ENCODE measurements at places on chromosomes 1 and 21.

GRCh38 chr1:35287807-35288640 lies 19.5 kb downstream of the ZMYM4 start:
- no peak for DNase-seq

DNA sequence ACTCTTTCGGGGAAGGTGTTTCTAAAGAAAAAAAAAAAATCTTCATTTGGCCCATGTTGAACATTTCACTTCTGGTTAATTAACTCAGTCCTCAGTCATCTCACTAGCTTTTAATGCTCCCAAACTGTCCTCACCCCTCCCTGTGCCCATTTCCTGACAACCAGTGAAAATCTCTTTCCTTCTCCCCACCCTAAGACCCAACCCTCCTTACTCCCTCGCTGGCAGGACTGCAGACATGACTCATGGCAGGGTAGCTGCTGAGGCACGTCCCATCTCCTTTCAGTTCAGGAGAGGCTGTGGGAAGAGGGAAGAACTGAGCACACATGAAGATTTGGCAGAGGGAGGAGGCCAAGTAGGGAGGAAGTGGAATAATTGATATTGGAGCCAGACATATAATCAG lies 12.6 kb downstream of the PKP1 start:
- no peak for DNase-seq

- no peak for DNase-seq
These were observed 20.9 kb downstream of the TMED5 start for GRCh38 chr1:93159337-93159736.

GRCh38 chr1:25797939-25798338 lies 2.1 kb upstream of the SELENON start:
- no peak for DNase-seq

- DNase-seq: no peak
These were observed 1770.6 kb downstream of the PLA2G4A start for GRCh38 chr1:188599313-188599712.

DNA sequence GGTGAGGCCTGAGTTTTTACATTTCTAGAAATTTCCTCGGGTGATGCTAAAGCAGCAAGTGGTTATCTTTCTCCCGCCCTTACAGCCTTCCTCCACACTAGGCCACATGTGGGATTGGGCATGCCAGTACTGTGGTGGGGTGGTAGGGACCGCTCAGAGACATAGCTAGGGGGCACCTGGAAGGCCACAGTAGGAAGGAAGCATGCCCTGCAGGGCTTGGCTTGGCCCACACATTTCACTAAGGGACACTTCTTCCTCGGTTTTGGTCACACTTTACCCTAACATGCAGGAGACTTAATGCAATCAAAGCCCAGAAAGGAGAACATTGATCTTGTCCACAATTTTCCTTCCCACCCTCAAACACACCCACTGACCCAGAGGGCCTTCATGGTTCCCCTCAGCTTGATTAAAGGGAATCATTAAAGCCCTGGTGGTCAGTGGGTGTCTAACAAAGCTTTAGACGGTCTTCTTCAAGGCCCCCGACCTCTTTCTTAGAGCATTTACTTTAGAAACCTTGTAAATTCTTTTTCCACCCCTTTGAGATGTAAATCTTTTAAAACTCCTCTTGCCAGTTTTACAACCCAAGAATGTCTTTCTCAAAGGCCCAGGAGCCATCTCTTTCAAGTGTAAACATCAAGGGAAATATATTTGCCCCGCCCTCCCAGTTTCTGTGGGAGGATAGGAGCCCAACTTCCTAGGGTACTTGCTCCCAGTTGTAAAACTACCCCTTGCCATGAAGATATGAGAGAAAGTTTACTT lies 246.4 kb upstream of the PTBP2 start:
- DNase-seq: no peak

DNA sequence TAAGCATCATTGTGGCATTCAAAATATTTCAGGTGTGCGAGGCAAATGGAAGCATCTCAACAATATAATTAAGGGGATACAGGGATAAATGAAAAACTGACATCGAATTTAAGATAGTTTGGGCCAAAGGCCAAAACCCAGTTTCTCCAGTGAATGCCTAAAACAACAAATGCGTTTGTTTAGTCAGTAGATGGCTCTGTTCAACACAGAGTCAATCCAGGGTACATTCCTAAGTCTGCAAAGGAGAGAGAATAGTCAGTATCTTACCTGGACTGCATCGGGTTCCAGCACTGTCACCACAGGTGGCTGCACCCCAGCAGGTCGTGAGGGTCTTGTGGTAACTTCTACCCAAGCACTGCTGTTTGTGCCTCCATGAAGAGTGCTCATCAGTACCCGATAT lies 321.1 kb downstream of the KCTD3 start:
- no peak for DNase-seq

- no peak for DNase-seq
These were observed 5.6 kb upstream of the CORT start for GRCh38 chr1:10444248-10444647.

- DNase-seq: no peak
These were observed 20.1 kb upstream of the COQ8A start for GRCh38 chr1:226919995-226920394.

DNA sequence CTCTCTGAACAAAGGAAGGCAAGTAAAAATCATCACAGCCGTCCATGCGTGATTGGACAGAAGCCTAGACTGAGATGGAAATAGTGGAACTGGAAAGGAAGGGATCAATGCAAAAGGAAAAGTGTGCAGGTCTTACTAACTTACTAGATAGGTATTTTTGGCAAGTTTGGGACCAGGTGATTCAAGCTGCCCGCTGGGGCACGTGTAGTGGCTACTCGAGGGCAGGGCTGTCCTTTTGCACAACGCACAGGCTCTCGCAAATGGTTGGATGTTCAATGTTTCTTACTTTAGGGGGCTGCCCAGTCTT lies 566 bp upstream of the ALG6 start:
- DNase-seq: no peak

DNA sequence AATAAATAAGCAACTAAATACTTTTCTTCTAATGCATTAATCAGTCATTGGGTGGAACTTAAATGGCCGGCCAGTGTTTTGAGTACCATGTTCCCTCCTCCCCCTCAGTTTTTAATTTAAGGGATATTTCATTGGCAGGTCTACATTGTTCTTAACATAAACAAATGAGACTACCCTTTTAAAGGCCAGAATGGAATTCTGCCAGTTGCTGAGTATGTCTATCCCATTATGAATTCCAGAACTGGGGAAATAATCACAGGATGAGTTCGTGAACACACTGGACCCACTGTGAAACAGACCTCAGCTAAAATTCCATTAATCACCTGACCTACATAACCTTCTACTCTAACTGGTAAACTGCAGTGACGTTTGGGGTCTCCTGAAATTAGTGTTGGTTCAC lies 305.5 kb upstream of the PKN2 start:
- DNase-seq: no peak

DNA sequence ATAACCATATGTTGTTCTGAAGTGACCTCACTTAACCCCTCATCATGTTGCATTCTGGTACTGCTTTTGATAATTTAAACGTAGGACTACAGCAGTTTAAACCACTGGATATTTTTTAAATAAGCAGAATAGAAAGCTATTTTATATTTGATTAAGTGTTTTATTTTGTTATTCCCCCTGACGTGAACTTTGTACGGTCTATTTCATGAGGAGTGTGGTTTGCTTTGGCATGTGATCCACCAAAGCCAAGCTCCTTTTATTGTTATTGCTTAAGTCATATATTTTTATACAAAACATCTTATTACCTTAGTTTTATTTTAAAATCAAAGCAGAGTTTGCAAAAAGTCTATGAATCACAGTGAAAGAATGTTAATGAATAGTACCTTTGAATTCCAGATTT lies 101.4 kb upstream of the L1TD1 start:
- DNase-seq: peak; percentile 49

- DNase-seq: no peak
These were observed 112.6 kb downstream of the ADAMTS1 start for GRCh38 chr21:26732432-26733221.

GRCh38 chr1:74579425-74579824 lies 67.0 kb upstream of the LRRC53 start:
- no peak for DNase-seq

DNA sequence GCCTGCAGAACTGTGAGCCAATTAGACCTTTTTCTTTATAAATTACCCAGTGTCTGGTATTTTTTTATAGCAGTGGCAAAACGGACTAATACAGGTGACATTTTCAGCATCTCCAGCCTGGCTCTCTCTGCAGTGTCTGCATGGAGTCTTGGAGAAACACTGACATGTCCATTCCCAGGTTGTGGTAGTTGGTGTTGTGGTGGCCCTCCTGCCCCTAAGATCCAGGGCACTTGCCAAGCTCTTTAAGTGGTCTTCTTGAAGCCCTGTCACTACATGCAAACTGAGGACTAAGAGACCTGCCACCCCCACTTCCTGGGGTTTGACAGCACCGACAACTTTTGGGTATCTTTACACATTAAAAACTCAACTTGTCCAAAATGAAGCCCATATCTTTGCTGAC lies 419.4 kb downstream of the NPHP4 start:
- no peak for DNase-seq

DNA sequence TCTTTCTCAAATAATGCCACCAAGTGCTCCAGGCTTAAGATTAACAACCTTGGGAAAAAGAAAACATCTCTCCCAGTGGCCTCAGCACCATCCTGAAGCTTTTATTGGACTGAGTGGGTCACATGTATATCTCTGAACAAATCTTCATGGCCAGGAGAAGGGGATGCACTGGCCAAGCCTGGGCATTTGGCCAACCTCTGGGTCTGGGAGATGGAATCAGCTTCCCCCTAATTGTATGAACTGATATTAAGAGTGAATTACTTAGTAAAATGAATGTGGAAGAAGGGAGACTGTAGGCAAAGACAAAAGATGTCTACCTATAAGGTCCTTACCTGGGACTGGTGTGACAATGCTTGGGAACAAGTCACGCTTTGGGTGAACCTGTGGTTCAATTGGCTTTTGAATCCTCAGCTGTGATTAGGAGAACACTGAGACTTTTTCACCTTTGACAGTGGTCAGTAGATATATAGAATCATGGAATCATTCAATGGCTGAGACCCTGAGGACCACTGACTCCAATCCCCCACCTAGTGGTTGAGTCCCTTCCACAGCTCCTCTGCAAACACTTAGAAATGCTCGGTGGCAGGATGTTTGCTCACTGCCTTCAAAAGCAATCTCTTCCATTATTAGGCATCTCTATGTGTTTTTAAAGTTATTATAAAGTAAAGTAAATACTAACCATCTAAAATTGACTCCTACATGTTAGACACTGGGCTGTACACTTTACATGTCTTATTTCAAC lies 102.6 kb upstream of the ATP1A1 start:
- DNase-seq: no peak

GRCh38 chr1:230301822-230302221 lies 124.3 kb downstream of the PGBD5 start:
- no peak for DNase-seq

DNA sequence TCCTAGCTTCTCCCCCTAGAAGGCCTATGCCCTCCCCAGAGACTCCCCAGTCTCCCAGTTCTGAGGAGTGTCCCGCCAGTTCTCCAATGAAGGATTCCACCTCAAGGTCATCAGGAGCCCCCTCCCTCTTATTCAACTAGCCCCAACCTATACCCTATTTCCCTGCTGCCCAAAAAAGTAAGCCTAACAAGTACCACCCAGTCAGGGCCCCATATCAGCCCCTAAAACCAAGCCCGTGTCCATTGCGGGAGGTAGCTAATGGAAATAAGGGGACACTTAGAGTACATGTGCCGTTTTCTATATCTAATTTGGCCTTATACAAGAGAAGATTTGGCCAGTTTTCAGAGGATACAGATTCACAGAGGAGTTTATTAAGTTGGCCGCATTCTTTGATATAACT lies 416.2 kb downstream of the MATN1 start:
- DNase-seq: no peak

DNA sequence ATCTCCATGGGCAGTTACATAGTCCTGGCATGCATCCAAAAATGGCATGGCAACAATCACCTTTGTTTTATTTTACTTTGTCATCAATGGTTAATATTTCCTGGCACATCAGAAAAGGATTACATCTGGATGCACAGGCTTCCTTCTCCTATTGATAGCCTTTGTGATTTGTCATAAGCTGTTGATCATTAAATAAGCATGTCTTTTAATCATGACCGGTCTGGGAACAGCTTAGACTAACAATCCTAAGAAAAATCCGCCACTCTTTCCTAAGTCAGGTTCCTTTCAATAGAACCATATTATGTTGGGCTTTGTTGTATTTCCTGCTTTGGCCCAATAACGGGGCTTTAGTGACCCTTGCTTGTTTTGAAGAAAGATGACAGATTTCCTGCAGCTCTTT lies 330.6 kb downstream of the DUSP10 start:
- no peak for DNase-seq

- no peak for DNase-seq
These were observed 60.4 kb downstream of the RAP1GAP start for GRCh38 chr1:21608798-21609197.

GRCh38 chr21:44579056-44579832 lies 1.2 kb downstream of the KRTAP10-5 start:
- no peak for DNase-seq

GRCh38 chr1:201703621-201704438 lies 125.1 kb upstream of the IPO9 start:
- peak; percentile 54 for DNase-seq

GRCh38 chr1:15420853-15421465 lies 11.3 kb downstream of the EFHD2 start:
- DNase-seq: no peak
